Activated CD4-positive, alpha-beta T cell treated with anti-CD3 and anti-CD28 coated beads, Interleukin-2, amount 10 ng/mL, durations not matched to agents 24 days and 14 days (primary cell): ENCODE measurements at places on chromosomes 5 and 9. TPM values are rescaled to one million over a fixed set of nuclear protein-coding genes. Genes with fewer than 3 reads are reported as not detected.

Gene RASEF
- not detected in 2 replicates for total RNA-seq

Gene NPDC1
- 58.1 and 59.4 TPM in 2 replicates for total RNA-seq

Gene RORB
- 0.02 and 0.05 TPM in 2 replicates for total RNA-seq

Gene SLC6A7
- total RNA-seq = not detected in 2 replicates

Gene ARHGEF37
- 1.5 and 1.8 TPM in 2 replicates for total RNA-seq

Gene SLC4A9
- not detected in 2 replicates for total RNA-seq

Gene TMC1
- not detected in 2 replicates for total RNA-seq

Gene ACTBL2
- not detected in 2 replicates for total RNA-seq

Gene HRCT1
- total RNA-seq = not detected in 2 replicates
